Stimulated activated CD4-positive, alpha-beta T cell treated with anti-CD3 and anti-CD28 coated beads, Interleukin-4, amount 100 ng/mL, for 4 hours (primary cell): ENCODE measurements at places on chromosomes 3 and 15.
A peak's percentile ranks its signal among the peaks of the same experiment; 100 is the strongest.

DNA sequence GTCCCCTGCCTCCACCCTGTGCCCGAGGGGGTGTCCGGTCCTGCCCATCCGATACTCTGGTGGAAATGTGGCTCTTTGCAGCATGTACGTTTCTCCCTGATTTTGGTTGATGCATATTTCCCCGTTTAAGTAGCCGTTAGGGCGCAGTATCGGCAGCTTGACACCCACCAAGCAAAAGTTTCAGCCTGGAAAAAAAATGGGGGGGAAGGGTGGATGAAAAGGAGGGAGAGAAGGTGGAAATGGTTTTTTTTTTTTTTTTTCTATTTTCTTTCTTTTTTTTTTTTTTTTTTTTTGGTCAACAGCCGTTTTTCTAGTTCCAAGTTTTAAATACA is 1.3 kb downstream of the RAP2B start:
- no peak for DNase-seq

DNA sequence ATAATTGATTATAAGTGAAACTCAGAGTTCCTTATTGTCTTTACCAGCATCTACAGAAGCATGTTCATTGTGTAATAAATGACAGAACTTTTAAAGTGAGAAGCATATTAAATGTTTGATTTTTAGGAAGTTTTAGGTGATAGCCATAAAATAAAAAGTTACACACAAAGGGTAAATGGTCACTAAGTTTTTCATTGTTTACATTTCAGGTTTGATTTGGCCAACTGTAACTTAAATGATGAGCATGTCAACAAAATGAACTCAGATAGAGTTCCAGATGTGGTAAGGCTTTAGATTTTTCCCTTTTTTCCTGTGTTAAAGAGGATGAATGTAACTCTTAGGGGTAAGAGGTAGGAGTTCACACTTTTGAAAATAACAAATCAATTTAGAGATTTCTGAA is 25.9 kb downstream of the NMD3 start:
- DNase-seq: no peak

DNA sequence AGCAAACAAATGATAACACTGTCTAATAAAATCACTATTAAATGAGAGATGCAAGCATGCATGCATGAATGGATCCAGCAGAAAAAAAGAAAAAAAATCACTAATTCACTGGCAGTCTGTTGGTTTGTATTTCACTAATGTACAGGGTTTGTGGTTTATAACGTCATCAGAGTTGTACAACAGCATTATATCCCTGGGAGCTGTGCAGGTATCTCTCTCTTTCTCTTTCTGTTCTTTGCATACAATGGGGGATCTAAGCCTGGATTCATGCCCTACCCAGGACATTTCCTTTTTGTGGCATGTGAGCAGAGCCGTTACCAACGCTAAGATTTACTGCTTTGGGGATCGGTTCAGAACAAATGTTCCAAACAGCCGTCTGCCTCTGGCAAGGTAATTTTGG is 229.5 kb downstream of the SOX2 start:
- no peak for DNase-seq

GRCh38 chr3:156685198-156685597 is 10.8 kb downstream of the TIPARP start:
- DNase-seq: no peak

DNA sequence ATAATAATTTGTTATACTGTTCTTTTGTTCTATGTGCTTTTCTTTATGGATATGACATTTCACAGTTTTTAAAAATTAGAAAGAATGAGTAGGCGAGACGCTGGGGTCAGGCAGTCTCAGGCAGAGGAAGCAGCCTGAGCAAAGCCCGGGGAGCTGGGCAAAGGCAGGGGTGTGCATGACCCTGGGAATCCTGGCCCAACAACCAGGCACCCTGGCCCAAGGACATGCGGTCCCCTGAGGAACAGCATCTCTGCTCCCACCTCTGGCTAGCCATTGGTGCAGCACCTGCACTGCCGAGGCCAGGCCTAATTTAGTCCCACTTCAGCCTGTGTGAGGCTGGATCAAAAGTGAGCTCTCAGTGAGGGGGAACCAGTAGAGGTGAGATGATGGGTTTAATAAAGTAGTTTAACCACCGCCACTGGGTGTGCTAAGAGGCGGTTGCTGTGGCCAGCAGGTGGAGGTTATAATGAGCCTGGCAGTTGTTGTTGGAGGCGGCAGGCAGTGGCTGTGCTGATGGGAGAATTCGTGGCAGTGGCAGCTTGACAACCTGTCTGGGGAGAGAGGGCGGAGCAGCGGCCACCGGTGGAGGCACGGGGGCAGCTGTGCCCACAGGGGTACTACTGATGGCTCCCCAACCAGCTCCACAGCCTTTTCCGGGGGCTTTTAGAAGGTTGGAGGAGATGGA is 41.5 kb downstream of the PRKCD start:
- no peak for DNase-seq

DNA sequence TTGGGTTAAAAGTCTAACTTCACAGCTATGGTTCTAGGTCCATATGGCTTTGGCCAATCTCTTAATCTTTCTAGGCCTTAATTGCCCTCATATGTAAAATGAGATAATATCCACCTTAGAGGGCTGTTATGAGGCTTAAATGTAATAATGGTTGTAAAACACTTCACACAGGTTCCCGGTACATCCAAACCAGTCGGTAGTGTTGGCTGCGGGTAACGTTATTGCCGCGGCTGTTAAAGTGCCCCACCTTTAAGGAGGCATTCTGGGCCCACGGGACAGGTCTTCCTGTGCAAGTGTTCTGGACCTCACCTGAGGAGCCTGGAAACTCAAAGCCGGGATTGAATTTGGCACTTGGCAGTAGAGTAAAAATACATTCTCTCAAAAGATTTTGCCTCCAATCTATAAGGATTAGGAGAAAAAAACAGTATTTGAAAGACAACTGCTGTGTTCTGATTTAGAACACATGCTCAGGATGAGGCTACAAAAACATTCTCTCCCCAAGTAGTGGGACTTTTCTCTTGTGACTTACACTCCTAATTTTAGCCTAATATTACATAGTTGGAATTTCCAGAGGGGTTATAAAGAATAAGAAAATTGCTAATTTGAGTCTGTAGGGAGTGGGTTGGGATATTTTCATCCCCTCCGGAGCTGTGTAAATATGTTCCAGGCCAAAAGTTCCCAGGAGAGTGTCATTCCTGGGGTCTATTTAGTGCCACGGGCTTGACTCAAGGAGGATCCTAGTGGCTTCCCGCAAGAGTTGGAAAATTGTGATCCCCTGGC is 44.9 kb upstream of the TSEN2 start:
- DNase-seq: no peak

DNA sequence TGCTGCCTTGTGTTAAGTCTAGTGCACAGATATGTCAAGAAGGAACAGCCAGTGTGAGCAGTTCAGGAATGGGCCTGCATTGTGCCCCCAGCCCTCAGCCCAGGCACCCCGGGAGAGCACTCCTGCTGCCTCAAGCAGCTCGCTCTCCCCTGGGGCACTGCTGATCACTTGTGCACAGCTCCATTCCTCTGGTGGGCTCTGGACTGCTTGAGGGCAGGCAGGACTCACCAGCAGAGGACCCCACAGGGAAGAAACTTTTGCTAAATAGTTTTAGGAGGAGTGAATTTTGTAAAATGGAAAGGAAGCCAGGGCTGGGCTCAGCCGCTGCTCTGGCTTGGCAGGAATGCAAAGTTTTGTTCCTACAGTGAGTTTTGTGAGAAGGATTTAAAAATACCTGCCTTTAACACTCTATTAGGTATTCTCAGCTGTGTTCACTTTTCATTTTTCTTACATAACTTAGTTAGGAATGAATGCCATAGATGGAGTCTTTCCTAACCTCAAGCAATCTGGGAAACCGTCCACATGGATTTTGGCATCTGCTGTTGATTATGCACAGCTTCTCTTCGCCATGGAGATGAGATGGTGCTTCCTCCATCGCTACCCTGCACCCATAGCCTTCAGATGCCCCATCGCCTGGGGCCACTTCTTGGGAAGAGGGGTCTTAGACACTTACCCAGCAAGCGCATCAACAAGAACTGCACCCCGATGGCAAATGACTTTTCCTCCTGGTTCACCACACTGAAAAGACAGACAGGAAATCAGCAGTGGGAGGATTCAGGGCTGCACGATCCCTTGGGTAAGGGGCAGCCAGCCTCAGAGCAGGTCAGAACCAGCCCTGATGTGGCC is 42.3 kb upstream of the RAB6B start:
- DNase-seq: no peak

DNA sequence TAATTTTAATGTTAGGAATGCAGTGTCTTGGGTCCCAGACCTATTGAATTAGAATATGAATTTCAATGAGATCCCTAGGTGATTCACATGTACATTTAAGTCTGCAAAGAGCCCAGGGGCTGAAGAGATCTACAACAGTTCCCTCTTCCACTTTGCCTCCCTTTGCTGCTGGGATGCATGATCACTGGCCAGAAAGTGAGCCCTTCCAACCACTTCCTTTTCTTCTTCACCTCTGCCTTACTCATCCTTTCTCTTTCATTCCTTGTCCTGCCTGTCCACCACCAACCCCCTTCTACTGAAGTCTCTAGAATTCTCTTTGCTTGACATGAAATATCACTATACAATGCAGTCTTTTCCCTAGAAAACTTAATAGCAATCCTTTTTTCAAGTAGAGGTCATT is 222.4 kb upstream of the LRIG1 start:
- no peak for DNase-seq

DNA sequence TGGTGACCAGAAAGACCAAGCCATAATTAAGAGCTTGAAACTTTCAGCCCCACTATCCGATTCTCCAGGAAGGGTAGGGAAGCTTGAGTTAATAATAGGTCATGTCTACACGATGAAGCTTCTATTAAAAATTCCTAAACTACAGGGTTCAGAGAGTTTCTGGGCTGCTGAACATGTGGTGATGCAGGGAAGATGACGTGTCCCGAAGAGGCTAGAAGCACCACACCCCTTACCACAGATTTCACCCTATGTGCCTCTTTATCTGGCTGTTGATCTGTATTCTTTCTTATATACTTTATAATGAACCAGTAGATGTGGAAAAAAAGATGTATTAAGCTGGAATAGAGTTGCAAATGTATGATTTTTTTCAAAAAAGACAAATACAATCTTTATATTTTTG is 473.4 kb downstream of the NLGN1 start:
- DNase-seq: no peak

GRCh38 chr3:195762611-195763010 is 41.8 kb downstream of the MUC20 start:
- no peak for DNase-seq

- DNase-seq: peak; percentile 29
These were observed 110.3 kb upstream of the KLF13 start for GRCh38 chr15:31216215-31216911.

- DNase-seq: no peak
These were observed 64.7 kb downstream of the KLF15 start for GRCh38 chr3:126292318-126293070.

- no peak for DNase-seq
These were observed 29.5 kb upstream of the TGFBR2 start for GRCh38 chr3:30576946-30577345.

DNA sequence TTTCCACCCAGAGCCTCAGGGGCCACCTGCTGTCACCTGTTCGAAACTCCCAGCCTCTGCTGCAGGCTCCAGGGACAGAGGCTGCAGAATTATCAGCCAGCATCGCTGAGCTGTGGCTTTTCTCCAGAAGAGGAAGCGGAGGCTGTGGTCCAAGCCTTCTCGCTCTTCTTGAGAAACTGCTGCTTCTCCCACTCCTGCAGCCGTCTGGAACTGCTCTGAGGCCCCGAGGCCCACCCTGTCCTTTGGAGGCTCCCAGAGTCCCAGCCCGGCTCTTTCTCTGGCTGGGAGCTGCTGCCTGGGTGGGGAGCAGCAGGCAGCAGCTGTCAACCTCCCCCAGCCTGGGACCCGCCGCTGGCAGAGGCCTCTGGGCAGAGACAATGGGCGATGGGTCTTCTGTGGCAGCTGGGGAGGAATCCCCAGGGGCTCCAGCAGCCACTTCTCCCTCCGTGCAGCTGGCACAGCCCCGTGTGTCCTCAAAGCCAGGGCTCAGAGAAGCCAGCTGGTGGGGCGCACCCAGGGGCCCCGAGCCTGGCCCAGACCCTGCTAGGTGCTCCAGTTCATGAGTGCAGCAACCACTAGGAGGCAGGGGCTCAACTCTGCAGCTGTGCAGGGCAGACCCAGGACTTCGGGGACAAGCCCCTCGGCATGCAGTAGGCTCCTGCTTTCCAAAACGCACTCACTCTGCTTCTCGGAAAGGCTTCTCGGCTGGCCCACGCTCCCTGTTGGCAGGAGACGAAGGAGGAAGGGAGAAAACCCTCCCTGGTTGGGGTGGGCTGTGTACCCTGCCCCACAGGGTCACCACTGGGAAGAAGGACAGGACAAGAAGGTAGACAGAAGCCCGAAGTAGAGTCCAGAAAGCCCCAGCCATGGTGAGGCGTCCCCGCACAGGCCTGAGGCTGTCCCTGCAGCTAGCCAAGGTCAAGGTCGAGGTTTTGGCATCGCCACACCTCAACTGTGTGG is 49.9 kb upstream of the FURIN start:
- DNase-seq: peak; percentile 22

DNA sequence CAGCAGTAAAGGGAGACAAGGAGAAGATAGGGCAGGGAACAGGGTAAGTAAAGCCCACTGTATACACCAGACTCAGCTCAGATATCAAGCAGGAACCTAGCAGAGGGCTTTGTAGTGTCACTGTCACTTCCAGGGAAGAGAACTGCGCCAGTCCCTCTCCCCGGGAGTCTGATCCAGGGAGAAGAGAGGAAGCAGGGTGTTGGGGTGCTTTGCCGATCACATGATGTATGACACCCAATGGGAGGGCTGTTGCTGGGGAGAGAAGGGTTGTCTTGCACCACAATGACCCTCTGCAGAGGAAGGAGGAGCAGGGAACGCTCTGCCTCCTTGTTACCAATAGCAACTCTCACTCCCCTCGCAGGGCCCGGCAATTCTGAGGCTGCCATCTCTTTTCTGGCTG is 147.2 kb upstream of the SLC2A2 start:
- DNase-seq: no peak
